ENCODE measurements at places on chromosomes 1 and 21.

DNA sequence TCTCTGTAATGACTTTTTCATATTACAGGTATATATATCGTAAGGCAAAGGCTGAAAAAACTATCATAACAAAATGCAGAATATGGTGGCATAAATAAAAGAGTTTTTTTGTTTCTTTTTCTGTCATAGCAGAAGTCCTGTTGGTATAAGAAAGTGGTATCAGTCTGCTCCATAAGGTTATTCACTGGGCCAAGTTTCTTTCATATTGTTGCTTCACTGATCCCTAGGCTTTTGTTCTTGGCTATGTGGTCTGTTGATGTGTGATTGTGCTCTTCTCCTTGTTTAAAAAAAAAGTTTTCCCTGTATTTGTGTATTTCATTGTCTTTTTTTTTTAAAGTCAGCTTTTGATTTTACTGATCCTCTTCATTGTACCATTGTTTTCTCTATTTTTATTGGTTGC lies 26.0 kb downstream of the PTBP2 start:
- DNase-seq: no peak

DNA sequence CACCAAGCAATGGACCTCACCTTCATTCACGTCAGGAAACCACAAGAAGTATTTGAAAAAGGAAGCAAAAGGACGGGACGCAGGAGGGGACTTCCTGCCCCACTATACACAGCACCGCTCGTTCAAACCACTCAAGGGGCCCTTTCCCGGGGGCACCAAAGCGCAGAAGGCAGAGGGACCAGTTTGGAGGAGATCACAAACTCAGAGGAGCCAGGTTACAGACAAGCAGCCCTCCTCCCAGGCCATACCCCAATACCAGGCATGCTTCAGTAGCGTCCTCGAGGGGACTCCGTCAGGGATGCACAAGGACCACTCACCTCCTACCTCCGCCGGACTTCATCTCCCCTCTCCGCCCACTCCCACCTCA lies 685 bp downstream of the CRTC2 start:
- DNase-seq: no peak

- no peak for DNase-seq
Measured at GRCh38 chr1:181635110-181635509, 151.8 kb downstream of the CACNA1E start.

DNA sequence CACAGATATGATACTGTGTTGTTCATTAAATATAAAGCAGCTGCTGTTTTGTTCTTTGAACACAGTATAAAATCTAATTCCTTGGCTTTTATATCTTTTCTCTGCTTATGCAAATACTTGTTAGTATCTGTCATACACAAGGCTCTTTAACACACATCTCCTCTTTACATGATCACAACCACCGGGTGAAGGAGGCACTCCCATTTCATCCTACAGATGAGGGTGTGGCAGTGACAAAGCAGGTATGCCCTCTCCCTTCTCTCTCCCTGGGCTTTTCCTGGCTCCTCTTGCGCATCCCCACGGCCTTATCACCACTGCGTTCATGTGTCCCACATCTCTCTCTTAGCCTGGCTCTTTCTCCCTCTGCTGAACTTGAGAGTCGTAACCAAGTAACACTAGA lies 38.2 kb downstream of the JUN start:
- DNase-seq: no peak

Measured in SK-N-DZ (cell line).